ENCODE measurements at places on chromosomes 7 and 10. TPM values are rescaled to one million over a fixed set of nuclear protein-coding genes. Genes with fewer than 3 reads are reported as not detected.

DNA sequence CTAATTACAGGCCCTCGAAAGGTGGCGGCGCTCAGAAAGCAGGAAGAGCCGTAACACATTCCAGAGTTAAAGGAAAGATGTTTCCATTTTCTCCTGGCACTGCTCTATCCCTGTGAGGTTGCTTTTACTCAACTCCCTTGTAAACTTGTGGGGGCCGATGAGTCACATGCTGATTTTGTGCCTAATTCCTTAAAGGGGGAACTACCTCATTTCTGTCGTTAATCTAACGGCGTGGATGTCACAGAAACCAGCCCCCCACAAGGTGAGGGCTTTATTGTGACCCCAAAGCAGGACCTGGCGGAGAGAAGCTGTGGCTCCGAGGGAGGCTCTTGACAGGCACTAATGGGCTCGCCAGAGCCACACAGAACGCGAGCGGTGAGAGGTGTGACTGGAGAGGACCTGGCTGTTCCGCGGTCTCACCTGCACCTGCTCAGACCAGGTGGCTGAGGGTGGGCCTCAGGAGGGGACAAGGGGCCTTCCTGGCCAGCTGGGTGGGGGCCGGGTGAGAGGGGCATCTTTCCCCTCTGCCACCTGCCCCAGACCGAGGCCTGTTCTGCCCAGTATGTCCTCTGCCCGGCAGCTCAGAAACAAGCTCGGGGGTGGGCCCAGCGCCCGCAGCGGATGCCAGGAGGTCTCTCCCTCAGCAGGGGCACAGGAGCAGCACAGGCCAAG lies 50.9 kb downstream of the CALML3 start:
- DNase-seq, result peak; percentile 64

- DNase-seq, result no peak
Measured at GRCh38 chr10:88415533-88416130, 167.5 kb downstream of the RNLS start.

Gene PIP
- not detected for polyA plus RNA-seq

DNA sequence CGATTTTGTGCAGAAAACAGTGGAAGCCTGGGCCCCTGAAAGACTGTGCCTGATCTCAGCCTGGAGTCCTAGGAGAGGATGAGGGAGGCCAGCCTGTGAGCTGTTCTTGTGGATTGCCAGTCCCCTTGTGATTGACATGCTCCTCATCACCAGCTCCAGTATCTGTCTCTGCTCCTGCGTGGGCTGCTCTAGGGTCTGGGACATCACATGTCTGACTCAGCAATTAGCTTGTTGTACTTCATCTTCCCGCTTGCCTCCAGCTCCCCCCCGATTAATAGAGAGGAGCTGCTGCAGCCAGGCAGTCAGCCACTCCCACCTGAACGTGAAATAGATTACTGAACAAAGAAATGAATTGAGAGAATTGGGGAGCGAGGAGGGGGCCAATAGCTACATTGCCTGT lies 99.6 kb upstream of the TBX20 start:
- DNase-seq, result peak; percentile 16

- DNase-seq, result no peak
Measured at GRCh38 chr7:44678471-44679179, 70.0 kb upstream of the ZMIZ2 start.

GRCh38 chr7:39602351-39602750 lies 21.0 kb upstream of the RALA start:
- DNase-seq, result no peak

GRCh38 chr7:153835712-153836265 lies 216.4 kb upstream of the DPP6 start:
- no peak for DNase-seq

GRCh38 chr7:150781103-150781502 lies 19.1 kb downstream of the TMEM176B start:
- no peak for DNase-seq

- DNase-seq, result no peak
Measured at GRCh38 chr7:157433628-157434027, 96.8 kb downstream of the DNAJB6 start.

Gene SPAG6
- polyA plus RNA-seq, result 0.30 TPM

Gene EPHA1
- polyA plus RNA-seq, result 6.9 TPM

DNA sequence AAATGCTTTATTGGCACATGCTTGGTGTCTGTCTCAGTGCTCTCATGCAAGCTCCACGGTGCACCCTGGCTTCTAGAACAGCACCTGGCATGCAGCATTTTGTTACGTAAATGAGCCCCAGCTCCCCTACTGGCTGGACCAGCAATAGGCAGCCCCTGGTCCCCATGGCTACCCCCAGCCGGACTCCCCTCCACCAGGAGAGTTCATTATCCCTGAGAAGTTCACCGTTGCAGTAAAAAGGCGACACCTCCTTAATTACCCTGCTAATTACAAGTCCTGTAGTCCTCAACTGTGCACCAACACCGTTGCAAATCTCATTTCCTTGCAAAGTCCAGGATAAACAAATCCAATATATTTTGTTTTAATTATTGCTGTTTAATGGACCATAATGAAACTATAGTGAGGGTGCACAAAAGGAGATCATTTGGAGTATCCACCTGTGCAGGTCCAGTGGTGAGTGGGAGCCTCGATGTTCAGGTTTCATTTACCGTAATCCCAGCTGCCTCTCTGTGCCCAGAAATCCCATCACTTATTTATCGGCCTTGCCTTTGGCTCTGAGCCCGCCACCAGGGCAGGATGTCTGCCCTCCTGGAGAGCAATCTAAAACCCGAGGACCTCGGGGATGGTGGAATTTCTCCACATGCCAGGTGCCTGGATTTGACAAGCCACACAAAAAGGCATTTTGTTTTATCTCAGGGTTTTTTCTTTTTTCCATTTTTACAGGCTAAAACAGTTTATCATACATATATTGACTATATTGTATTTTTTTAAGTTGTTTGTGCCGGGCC lies 12.8 kb upstream of the DRGX start:
- peak; percentile 65 for DNase-seq

- no peak for DNase-seq
Measured at GRCh38 chr10:33661580-33662336, 327.3 kb upstream of the NRP1 start.

Gene COL26A1
- polyA plus RNA-seq, result 3.5 TPM

DNA sequence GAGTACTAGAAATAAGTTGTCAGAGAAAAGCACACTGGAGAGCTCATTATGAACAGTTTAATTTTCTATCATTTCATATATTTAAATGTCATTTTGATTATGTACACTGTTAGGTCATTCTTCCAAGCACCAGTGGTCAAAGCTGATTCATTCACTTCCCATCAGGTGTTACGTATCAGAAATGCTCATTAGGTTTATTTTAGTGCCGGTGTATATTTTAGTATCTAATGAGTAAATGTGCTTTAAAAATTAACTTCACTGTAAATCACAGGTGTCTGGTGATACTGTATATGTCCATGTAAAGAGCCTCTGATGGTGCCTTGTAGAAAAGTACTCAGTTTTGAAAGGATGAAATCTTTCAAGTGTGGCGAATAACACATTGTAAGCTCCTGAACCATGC lies 3.5 kb downstream of the DMTF1 start:
- no peak for DNase-seq

Measured in kidney (tissue), 22 donors.